ENCODE measurements at places on chromosomes 1 and 21.
A peak's percentile ranks its signal among the peaks of the same experiment; 100 is the strongest.

DNA sequence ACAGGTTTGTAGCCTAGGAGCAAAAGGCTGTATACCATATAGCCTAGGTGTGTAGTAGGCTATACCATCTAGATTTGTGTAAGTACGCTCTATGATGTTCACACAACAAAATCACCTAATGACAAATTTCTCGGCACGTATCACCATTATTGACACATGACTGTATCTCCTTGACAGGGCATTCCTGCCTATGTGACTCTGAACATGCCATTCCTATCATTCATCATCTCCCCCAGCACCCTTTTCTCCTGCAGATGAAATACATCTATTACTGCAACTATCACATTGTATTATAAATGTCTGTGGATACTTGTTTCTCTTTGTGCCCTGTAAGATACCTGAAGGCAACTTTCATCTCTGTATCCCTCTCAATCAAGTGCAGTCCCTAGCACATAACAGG is 29.9 kb downstream of the TP53BP2 start:
- no peak for DNase-seq

DNA sequence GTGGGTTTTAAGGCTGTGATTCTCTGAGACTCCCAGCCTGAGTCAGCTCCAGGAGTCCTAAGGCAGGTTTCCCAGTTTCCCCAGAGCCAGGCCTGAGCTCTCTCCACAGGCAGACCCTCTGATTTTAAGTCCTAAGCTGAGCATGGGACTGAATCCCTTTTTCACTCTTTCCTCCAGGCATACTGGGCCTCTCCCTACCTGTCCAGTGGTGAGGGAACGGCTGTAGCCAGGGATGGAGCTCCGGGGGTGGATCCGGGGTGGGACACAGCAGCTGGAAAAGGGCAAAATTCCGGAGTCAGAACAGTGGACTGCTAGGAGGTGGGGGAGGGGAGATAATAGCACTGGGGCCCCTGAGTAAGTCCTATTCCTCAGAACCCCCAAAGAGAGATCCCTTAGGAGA is 30.0 kb downstream of the DLGAP3 start:
- DNase-seq, result no peak

GRCh38 chr1:67761091-67761490 is 72.2 kb downstream of the GNG12 start:
- DNase-seq, result no peak

DNA sequence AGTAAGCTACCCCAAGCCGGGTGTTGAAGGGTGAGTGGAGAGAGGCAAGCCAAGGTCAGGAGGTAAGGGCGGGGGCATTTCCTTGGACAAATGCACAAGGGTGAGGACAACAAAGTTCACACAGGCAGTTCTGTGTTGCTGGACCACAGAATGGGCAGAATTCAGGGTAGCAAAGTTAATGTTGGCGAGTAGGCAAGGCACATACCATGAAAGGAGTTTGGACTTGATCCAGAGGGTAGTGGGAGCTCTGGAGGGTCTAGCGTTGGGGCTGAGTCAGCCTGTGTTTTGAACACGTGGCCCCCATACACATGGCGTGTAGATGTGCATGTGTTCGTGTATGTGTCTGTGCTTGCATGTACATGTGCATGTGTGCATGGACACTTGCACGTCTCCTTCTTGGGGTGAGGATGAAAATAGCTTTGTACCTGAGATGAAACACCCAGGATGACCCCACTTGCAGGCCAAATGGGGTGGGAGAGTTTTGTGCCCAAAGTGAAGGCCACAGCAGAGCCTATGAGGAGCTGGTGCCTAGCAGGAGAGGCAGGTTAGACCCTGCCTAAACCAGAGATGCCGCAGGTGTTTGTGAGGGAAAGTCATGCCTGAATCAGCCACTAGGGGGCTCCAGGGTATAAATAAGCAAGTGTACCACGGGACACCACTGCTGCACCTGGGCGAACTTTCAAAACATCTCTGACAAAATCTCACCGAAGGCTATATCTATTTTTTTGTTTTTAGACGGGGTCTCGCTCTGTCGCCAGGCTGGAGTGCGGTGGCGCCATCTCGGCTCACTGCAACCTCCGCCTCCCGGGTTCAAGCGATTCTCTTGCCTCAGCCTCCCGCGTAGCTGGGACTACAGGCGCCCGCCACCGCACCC is 21.8 kb downstream of the SLC27A3 start:
- DNase-seq, result peak; percentile 89

DNA sequence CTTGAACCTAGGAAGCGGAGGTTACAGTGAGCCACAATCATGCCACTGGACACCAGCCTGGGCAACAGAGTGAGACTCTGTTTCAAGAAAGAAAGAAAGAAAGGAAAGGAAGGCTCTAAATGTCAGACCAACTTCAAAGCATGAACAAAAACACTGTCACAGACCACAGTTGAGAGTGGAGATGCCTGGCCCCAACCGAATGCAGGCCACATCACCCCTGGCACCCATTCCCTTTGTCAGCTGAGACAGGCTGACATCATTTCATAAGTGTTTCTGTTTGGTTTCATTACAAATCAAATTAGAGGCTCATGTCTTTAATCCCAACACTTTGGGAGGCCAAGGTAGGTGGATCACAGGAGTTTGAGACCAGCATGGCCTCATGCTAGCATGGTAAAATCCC is 28.6 kb upstream of the NADK start:
- DNase-seq, result no peak

GRCh38 chr1:15385420-15385819 is 24.3 kb upstream of the EFHD2 start:
- no peak for DNase-seq

DNA sequence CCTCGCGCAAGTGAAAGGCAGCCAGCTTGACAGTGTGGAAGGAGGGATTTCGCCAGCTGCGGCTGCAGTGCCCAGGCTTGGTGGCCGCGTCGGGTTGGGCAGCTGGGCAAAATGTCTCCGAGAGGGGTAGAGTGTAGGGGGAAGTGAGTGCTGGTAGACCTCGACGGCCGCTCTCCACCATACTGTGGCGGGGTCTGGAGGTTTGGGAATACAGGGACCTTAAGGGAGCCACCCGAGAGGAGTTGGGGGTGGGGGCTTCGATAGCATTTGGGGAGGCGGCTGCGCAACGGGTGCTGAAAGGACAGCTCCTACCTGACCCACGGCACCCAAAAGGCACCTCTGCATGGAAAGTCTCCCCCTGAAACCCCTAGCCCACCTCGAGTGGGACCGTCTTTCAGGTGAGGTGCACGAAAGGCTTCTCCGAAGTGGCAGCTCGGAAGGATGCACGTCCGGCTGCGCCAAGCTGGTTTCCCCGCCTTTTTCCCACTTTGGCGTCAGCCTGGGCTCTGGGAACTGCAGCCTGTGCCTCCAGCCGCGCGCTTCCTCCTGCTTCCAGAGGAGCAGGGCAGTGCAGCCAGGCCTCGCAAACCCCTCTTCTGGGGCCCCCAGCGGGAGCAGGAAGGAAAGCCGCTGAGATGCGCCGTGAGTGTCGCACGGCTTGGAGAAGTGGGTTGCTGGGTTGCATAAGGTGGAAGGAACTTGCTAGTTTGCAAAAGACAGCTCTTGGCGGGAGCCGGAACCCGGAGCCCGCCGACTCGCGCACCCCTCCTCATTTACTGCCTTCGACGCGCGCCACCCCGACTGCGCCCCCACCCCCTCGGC is 531 bp upstream of the HMGN2 start:
- peak; percentile 75 for DNase-seq

DNA sequence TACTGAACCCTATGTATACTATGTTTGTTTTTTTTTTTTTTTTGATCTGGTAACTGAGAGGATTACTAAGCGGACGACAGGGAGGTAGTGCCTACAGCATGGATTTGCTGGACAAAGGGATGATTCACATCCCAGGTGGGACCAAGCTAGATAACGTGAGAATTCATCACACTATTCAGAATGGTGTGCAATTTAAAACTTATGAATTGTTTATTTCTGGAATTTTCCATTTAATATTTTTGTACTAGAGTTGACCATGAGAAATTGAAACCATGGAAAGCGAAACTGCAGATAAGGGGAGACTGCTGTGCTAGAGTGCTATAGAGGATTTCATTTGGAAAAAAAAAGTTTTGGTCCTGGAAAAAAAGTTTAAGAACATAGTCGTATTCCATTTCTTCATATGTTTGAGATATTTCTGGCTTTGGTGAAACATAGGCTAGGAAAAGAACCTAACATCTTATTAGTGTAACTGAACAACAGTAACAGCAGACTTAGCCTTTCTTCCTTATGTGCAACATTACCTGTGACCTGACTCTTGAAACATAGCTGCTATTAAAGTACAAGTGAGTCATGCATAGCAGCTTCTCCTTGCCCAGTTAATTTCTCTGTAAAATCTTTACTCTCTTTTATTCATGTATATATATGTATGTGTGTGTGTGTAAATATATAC is 202.5 kb downstream of the FGGY start:
- no peak for DNase-seq

DNA sequence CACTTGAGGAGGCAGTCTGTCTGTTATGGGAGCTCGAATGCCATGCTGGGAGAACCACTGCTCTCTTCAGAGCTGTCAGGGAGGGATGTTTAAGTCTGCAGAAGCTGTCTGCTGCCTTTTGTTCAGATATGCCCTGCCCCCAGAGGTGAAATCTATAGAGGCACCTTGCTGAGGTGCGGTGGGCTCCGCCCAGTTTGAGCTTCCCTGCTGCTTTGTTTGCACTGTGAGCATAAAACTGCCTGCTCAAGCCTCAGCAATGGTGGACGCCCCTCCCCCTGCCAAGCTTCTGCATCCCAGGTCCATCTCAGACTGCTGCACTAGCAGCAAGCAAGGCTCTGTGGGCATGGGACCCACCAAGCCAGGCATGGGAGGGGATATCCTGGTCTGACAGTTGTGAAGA is 247.5 kb downstream of the LMX1A start:
- no peak for DNase-seq

- DNase-seq, result peak; percentile 64
These were observed 1.1 kb downstream of the ZSWIM5 start for GRCh38 chr1:45205011-45205909.

GRCh38 chr1:200980873-200981272 is 42.6 kb downstream of the KIF21B start:
- no peak for DNase-seq

GRCh38 chr21:34313116-34313515 is 50.7 kb upstream of the KCNE2 start:
- no peak for DNase-seq

GRCh38 chr21:30329203-30329875 is 8.2 kb downstream of the KRTAP27-1 start:
- DNase-seq, result no peak

DNA sequence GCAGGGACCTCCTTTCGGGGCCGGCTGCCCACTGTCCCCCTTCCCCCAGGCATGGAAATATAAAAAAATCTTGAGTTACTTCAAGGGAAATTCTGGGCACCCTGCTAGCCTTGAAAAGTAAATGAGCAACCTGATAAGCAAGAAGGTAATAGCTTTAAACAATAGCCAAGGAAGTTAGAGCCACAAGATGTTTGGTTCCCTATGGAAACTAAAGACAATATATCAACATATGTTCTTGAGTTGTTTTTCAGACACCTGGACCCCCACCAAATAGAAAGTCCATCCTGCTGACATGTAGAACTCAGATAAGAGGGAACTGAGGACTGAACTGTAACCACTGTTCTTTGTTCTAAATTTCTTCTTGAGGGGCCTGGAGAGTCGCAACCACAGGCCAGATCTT is 19.3 kb upstream of the SLC35A3 start:
- no peak for DNase-seq

- no peak for DNase-seq
These were observed 102.5 kb downstream of the GPR52 start for GRCh38 chr1:174550296-174550695.

GRCh38 chr1:182608845-182609610 is 4.8 kb upstream of the RGS16 start:
- no peak for DNase-seq

DNA sequence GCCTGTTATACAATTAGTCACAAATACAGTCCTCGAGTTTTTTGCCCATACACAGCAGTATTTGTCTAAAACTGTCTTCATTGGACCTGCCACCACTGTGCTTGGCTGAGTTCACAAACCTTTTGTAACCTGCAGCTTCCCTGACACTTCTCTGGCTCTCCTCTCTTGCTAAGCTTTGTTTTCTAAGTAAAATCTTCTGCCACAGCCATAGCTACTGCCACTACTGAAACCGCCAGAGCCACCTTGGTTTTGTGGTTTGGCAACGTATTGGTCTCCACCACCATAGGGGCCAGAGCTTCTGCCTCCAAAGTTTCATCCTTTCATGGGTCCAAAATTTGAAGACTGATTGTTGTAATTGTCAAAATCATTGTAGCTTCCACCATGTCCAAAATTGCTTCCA is 668.2 kb upstream of the BRINP3 start:
- DNase-seq, result no peak

DNA sequence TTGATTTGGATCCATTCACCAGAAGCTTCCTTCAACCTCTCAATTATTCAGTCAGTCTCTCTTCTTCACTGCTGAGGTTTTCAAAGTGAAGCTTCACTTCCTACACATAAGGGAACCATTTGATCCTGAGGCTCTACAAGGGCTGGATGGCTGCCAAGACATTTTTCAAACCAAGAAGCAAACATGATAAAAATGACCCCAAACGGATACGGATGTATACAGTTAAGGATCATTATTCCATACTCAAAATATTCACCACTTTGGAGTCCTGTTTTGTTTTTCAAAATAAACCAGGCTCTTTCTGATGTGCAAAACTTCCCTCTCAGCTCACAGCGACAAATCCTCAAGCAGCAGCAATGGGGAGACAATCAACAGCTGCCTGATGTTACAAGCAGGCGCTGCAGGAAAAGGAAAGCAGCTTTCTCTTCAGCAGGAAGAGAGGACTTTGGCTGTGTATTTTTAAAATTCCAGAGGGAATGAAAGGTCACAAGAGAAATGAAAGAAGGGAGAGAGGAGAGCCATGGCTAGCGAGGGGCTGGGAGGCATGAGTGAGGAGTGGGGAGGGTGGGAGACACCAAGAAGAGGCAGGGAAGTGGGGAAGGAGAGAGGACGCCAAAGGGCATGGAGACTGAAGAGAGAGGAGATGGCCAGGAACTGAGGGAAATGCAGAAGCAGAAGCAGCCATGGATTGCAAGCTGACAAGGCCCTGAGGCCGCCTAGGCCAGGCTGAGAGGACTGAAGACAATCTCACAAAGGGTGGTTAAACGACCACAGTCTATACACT is 145.4 kb downstream of the SLC45A1 start:
- peak; percentile 40 for DNase-seq

DNA sequence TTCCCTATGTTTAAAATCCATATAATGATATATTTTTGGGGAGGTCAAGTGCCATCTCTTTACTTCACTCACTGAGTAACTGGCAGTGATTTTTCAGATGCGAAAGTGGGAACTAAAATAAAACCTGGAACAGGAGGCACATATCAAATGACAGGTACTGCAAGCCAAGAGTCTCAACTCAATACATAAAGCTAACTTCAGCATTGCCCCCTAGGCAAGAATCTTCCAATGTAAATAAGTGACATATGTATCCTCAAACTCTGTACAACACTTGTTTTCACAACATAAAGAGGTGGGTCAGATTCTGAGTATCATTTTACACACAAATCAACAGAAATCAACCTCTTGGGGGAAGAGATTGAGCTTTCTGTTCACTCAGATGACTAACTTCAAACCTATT is 18.1 kb downstream of the DCAF8 start:
- no peak for DNase-seq

GRCh38 chr1:211236633-211237320 is 22.4 kb upstream of the RCOR3 start:
- no peak for DNase-seq

Data from thyroid gland (tissue), 4 donors.